Naive thymus-derived CD4-positive, alpha-beta T cell (primary cell): ENCODE measurements at places on chromosomes 7 and 10. TPM values are rescaled to one million over a fixed set of nuclear protein-coding genes. Genes with fewer than 3 reads are reported as not detected.

DNA sequence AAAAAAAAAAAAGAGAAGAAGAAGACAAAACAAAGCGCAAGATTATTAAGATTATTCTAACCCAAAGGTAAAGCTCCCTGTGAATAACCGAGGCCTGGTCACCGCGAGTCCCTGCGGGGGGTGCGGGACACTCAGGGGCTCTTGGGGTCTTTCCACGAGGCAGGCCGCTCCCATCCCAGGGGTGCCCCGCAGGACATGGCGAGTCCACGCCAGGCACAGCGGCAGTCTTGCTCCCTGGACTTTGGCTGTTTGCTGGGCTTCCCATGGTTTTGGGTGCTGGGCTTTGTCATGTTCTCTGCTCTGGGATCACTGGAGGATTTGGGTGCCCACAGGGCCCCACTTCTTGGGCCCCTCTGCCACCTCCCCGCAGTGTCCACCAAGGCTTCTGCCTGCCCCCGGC is 137.4 kb upstream of the TCERG1L start:
- no peak overlapping the region for H3K4me3 ChIP-seq
- H3K36me3 ChIP-seq: no peaks in the 10 kb centered on the region

GRCh38 chr7:116139807-116140206 is 70.5 kb upstream of the TES start:
- H3K4me1 ChIP-seq: no peaks in the 10 kb centered on the region
- H3K27me3 ChIP-seq: no peaks in the 10 kb centered on the region
- no peaks in the 10 kb centered on the region for H3K36me3 ChIP-seq
- H3K4me3 ChIP-seq: no peak overlapping the region
- no peak for DNase-seq

DNA sequence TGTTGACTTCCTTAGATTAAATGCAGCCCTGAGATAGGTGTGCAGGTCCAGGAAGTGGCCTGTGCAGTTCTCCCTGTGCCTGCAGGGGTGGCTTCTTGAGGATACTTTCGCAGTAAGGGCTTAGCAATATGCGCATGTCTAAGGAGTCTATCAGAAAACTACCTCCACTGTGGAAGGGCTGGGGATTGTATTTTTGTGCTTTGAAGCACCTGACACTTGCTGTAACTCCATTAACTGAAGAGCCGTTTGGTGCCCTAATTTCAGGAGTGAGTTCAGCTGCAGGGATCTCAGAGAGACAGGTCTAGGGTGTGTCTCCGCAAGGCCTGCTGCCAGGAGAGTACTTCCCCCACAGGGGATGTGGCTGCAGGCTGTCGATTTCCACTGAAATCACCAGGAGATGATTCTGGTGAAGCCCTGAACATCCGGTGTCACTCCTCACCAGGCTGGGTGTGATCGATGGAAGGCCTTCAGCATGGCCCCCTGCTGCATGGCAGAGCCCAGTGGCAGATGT is 35.5 kb downstream of the IKZF1 start:
- no peak for DNase-seq
- peak overlapping the region; percentile 28 for H3K4me3 ChIP-seq
- H3K27me3 ChIP-seq: no peaks in the 10 kb centered on the region
- peak overlapping the region; percentile 93 for H3K27ac ChIP-seq
- H3K4me1 ChIP-seq: peaks cover 94% of the 10 kb centered on the region

- H3K36me3 ChIP-seq: peaks cover 13% of the 10 kb centered on the region
- H3K4me3 ChIP-seq: no peak overlapping the region
- H3K27me3 ChIP-seq: no peaks in the 10 kb centered on the region
- H3K4me1 ChIP-seq: no peaks in the 10 kb centered on the region
- H3K27ac ChIP-seq: no peak overlapping the region
- DNase-seq: no peak
Observed at GRCh38 chr7:107937531-107937930, 46.5 kb downstream of the DLD start.

- no peaks in the 10 kb centered on the region for H3K36me3 ChIP-seq
- no peaks in the 10 kb centered on the region for H3K27me3 ChIP-seq
- no peak for DNase-seq
- no peak overlapping the region for H3K4me3 ChIP-seq
- H3K27ac ChIP-seq: no peak overlapping the region
- H3K4me1 ChIP-seq: no peaks in the 10 kb centered on the region
Observed at GRCh38 chr7:132672200-132672990, 96.1 kb upstream of the PLXNA4 start.

MAT1A gene
- total RNA-seq: not detected

DNA sequence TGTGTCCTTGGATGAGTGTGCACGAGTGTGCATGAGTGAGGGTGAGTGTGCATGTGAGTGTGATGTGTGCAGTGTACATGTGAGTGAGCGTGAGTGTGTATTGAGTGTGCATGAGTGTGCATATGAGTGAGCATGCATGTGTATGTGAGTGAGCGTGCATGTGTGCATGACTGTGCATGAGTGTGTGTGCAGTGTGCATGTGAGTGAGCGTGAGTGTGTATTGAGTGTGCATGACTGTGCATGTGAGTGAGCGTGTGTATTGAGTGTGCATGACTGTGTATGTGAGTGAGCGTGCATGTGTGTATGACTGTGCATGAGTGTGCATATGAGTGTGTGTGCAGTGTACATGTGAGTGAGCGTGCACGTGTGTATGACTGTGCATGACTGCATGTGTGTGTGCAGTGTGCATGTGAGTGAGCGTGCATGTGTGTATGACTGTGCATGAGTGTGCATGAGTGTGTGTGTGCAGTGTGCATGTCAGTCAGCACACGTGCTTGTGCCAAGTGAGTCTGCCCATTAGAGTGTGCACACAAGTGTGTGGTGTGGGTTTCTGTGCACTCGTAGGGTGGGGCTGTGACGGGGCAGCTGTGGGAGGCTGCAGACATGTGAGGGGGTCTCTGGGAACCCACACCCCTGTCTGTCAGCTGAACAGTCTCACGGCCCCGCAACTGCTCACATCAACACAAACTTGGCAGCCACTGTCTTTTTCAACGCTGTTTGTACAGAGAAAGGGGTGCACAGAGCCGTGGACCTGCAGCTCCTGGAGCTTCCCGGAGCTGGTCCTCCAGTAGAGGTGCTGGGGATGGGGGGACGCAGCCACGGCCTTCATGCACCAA is 14.8 kb downstream of the FOXL3 start:
- H3K4me1 ChIP-seq: no peaks in the 10 kb centered on the region
- no peak overlapping the region for H3K4me3 ChIP-seq
- H3K36me3 ChIP-seq: no peaks in the 10 kb centered on the region
- DNase-seq: no peak
- H3K27ac ChIP-seq: no peak overlapping the region

DNA sequence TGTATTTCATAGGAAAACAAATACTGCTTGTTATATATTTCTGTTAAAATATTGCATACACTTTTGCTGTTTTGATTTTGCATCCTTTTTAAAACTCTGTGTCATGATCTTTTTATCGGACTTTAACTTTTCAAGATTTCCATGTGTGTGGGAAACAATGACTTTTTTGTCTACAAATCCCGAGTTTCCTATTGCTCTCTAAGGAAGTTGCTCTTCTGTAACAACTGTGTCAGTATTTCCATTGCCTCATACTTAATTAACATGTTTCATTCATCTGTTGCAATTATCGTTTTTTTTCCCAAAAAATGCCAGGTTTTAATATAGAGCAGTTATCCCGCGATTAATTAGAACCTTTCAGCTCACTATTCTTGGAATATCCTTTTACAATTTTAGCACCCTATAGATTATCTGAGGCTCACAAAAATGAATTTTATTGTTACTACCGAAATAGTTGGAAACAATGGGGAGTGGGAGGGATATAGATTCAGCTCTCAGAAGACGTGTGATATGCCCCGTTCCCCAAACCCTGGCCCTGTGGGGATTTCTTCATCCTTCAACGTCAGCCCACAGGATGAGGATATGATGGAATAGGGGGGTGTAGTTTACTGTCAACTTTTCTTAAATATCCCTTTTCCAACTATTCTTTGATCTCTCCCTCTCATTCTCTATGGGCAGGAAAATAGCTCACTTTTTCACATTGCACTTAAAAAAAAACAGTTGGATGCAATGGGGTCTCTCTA is 297.6 kb upstream of the IGFBP3 start:
- DNase-seq: no peak
- no peaks in the 10 kb centered on the region for H3K4me1 ChIP-seq
- no peak overlapping the region for H3K27ac ChIP-seq
- H3K36me3 ChIP-seq: no peaks in the 10 kb centered on the region
- H3K27me3 ChIP-seq: no peaks in the 10 kb centered on the region

GRCh38 chr10:113019692-113020474 is 69.8 kb downstream of the TCF7L2 start:
- H3K4me3 ChIP-seq: no peak overlapping the region
- H3K27ac ChIP-seq: no peak overlapping the region
- H3K4me1 ChIP-seq: no peaks in the 10 kb centered on the region
- no peaks in the 10 kb centered on the region for H3K36me3 ChIP-seq
- DNase-seq: no peak

DNA sequence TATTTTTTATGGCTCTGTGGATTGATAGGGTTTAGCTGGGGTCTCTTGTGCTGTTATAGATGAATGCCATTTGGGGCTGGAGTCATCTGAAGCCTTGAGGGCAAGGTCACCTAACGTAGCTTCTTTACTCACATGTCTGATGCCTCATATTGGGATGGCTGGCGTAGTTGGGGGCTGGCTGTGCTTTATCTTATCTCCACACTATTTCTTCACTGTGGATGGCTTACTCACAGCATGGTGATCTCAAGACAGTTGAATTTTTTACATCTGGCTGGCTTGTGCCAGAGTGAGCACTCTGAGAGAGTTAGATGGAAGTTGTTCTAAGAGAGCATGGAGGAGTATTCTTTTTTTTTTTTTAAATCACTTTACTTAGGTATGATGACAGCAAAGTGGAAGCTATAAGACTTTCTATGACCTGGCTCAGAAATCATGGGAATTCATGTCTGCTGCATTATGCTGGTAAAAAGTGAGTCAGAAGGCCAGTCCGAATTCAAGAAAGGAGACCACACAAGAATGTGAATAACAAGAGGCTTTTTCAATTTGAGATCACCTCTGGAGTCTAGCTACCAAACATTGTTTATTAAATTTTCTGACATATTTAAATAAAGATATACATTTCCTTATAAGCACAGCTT is 252.4 kb upstream of the TPK1 start:
- no peaks in the 10 kb centered on the region for H3K27me3 ChIP-seq
- no peaks in the 10 kb centered on the region for H3K4me1 ChIP-seq
- no peak overlapping the region for H3K27ac ChIP-seq
- DNase-seq: no peak
- H3K36me3 ChIP-seq: no peaks in the 10 kb centered on the region
- no peak overlapping the region for H3K4me3 ChIP-seq

DNA sequence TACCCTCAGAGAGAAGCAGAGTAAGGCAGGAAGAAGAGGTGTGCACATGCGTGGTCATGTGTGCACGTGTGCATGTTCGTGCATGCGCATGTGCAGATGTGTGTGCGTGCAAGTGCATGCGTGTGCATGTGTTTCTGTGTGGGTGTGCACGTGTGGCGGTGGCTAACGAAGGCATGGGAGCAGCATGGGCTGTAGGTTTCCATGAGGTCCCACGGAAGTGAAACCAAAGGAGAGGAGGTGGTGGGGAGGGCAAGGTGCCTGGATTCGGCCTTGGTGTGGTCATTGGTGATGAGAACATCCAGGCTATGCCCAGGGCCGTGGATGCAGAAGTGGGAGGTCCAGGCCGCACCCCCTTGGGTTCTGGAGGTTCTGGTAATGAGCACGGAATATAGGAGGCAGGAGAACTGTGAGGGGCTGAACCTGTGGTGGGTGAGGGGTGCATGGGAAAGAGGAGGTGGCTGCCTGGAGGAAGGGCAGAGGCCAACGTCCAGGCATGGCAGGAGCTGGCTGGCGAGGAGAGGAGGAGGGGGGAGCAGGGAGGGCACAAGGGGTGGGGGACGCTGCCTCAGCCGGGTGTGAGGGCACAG is 2.4 kb upstream of the INPP5A start:
- no peaks in the 10 kb centered on the region for H3K36me3 ChIP-seq
- no peak overlapping the region for H3K4me3 ChIP-seq
- DNase-seq: no peak

DNA sequence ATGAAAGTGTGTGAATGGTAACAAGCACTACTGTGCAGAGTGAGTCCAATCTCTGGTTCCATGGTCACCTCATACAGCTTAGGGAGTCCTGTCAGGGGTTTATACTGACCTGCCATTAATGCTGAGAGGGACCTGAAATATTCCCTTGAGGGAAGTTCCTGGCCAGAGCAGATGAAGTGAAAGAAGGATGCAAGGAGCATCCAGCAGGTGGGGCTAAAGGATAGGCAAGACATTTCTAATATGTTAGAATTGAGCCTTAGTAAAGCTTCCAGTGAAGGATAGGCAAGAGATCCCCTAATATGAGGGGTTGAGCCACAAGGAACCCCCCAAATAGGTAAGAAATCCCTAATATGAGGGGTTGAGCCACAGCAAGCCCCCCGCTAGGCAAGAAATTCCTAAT is 25.5 kb upstream of the FAM221A start:
- no peaks in the 10 kb centered on the region for H3K27me3 ChIP-seq
- no peak overlapping the region for H3K4me3 ChIP-seq
- H3K4me1 ChIP-seq: no peaks in the 10 kb centered on the region
- no peak for DNase-seq
- H3K27ac ChIP-seq: no peak overlapping the region

NKX2-3 gene
- total RNA-seq: not detected

- H3K36me3 ChIP-seq: no peaks in the 10 kb centered on the region
- H3K4me1 ChIP-seq: no peaks in the 10 kb centered on the region
- no peaks in the 10 kb centered on the region for H3K27me3 ChIP-seq
- no peak overlapping the region for H3K4me3 ChIP-seq
- no peak overlapping the region for H3K27ac ChIP-seq
Observed at GRCh38 chr7:41007811-41008210, 695.1 kb downstream of the INHBA start.

- no peak overlapping the region for H3K4me3 ChIP-seq
- no peaks in the 10 kb centered on the region for H3K27me3 ChIP-seq
- no peak overlapping the region for H3K27ac ChIP-seq
- no peaks in the 10 kb centered on the region for H3K36me3 ChIP-seq
- H3K4me1 ChIP-seq: no peaks in the 10 kb centered on the region
Observed at GRCh38 chr7:148540041-148540738, 50.4 kb upstream of the C7orf33 start.

ADCY1 gene
- not detected for total RNA-seq

DNA sequence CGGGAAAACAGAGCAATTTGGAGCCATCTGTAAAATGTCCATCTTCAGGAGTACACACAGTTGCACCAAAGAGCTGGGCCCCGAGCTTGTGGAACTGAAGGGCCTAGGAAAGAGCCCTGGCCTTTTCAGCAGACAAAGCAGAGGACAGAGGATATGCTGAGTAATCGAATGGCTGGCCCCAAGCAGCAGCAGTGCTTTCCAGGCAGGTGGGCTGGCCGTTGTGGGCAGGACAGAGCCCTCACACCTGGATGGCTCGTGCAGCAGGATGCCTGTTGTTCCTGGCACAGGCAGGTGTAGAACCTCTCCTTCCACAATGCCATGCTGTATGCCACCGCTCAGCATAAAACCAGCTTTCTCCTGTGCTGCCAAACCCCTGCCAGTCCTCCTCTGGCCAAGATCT is 32.5 kb upstream of the TNS3 start:
- no peak for DNase-seq
- no peaks in the 10 kb centered on the region for H3K36me3 ChIP-seq
- no peak overlapping the region for H3K4me3 ChIP-seq
- H3K4me1 ChIP-seq: no peaks in the 10 kb centered on the region

COL1A2 gene
- 0.41 TPM for total RNA-seq

GRCh38 chr10:96380821-96381220 is 22.0 kb upstream of the OPALIN start:
- no peak overlapping the region for H3K27ac ChIP-seq
- DNase-seq: no peak
- H3K36me3 ChIP-seq: no peaks in the 10 kb centered on the region
- no peaks in the 10 kb centered on the region for H3K4me1 ChIP-seq
- H3K27me3 ChIP-seq: no peaks in the 10 kb centered on the region

- no peaks in the 10 kb centered on the region for H3K36me3 ChIP-seq
- no peak overlapping the region for H3K27ac ChIP-seq
- H3K4me3 ChIP-seq: no peak overlapping the region
- no peak for DNase-seq
- no peaks in the 10 kb centered on the region for H3K4me1 ChIP-seq
Observed at GRCh38 chr7:18768256-18768655, 272.7 kb downstream of the HDAC9 start.
